ENCODE measurements at places on chromosomes 6 and 20.

- no peak for DNase-seq
These were observed 26.4 kb downstream of the SNX9 start for GRCh38 chr6:157849288-157850017.

DNA sequence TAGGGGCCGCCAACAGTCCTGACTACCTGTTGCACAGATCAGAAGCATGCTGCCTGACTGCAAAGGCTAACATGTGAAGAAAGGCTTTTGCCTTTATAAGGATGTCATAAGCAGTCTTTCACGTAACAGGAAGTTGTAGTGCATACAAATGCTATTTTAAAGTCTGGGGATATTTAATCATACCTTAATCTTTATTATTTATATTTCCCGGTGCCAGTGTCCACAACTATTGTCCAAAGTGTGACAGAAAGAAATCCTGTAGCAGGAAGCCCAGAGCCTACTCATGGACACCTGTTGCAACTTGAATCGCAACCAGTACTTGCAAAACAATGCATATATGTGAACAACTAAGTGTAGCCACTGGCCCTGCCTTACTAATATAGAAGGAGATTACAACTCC lies 235.8 kb downstream of the ALDH8A1 start:
- DNase-seq: no peak

GRCh38 chr6:154337406-154338005 lies 19.1 kb downstream of the IPCEF1 start:
- no peak for DNase-seq

DNA sequence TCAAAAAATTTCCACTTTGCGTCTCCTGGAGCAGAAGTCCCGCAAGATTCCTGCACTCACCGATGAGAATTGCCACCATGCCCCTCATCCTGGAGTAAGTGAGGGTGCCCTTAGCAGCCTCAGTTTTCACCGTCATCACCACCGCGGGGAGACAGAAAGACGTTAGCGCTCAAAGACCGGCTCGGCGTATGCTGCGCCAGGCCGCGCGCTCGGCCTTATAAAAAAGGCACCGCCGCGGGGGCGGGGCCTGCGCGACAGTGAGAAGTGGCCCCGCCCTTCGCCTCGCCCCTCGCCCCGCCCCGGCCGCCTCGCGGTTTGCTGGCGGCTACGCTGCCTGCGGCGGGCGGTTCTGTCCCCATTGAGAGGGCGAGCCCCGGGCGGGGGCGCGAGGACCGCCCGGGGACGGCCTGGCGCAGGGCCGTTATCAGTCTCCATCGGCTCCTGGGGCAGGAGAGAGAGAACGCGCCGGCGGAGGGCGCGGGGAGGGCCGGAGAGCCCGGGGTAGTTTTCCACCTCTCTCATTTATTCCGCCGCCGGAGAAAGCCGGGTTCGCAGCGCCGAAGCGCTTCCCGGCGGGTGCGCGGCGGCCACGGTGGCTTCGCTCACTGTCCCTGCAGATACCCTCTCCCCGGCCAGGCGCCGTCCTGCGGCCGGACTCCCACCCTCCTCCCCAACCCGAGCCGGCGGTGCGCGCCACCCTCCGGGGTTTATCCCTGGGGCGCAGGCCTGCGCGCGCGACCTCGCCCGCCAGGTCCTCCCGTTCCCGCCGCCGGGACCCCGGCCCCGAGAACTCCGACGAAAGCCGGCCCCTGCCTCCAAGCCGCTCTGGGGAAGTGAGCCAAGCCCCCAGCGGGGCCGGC lies 122.5 kb upstream of the SLC2A12 start:
- peak; percentile 92 for DNase-seq

DNA sequence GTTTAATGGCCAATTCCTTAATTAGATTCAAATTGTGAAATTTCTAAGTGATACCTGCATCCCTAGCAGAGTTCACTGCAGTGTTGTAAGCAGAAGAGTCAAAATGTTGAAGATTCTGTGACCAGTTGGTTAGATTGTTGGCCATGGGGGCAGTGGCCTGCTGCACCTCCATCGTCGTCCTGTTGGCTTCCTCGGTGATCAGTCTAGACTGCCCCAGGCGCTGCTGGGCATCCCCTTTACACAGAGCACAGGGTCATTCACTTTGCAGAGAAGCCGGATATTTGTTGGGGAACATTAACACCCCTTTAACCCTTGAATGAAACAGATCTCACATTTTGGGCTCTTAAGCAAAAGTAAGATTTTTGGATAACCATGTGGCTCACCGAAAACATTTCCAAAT lies 60.7 kb downstream of the FAM229B start:
- DNase-seq: no peak

GRCh38 chr20:59102841-59103299 lies 60.3 kb upstream of the PRELID3B start:
- no peak for DNase-seq

GRCh38 chr6:25476126-25476525 lies 175.9 kb upstream of the SCGN start:
- no peak for DNase-seq
